ENCODE measurements at places on chromosomes 4 and X.

- no peak for DNase-seq
These were observed 6.0 kb downstream of the SMAD1 start for GRCh38 chr4:145487631-145488030.

DNA sequence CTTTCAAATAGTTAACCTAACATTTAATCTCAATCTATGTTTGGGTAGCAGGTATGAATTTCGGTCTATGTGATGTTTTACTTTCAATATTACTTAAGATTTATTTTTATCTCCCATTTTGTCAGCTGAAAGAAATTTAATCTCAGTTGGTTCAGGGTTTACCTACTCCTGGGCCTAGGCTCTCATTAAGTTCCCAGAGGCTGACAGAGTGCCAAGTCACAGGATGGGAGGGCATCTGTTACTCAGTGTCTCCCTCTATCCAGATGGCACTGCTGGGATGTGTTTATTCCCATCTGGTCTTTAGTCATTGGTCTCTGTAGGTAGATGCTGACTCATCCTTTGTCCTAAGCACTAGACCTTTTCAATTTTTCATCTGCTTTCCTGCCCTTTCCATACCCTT lies 129.4 kb upstream of the ARSJ start:
- DNase-seq, result no peak

DNA sequence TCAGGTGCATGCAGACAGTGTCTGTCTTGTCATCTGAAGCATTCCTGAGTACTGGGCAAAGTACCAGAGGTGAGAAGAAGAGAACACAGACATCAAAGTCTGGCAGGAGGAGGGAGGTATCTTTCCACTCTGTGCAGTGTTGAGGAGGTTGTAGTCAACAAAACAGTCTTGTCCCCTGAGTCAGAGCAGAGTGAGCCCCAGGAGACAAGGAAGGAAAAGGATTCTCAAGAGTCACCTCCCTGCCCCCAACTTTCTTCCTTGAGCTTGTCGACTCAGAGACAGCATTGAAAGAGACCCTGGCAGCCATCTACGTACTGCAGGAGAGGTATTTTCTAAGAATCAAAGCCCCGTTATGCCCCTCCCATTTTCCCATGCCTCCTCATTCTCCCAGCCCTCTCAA lies 4.4 kb upstream of the SRPX start:
- DNase-seq, result no peak

GRCh38 chr4:41483771-41484170 lies 54.2 kb upstream of the LIMCH1 start:
- no peak for DNase-seq

GRCh38 chrX:129235903-129236302 lies 287.4 kb downstream of the SMARCA1 start:
- no peak for DNase-seq

DNA sequence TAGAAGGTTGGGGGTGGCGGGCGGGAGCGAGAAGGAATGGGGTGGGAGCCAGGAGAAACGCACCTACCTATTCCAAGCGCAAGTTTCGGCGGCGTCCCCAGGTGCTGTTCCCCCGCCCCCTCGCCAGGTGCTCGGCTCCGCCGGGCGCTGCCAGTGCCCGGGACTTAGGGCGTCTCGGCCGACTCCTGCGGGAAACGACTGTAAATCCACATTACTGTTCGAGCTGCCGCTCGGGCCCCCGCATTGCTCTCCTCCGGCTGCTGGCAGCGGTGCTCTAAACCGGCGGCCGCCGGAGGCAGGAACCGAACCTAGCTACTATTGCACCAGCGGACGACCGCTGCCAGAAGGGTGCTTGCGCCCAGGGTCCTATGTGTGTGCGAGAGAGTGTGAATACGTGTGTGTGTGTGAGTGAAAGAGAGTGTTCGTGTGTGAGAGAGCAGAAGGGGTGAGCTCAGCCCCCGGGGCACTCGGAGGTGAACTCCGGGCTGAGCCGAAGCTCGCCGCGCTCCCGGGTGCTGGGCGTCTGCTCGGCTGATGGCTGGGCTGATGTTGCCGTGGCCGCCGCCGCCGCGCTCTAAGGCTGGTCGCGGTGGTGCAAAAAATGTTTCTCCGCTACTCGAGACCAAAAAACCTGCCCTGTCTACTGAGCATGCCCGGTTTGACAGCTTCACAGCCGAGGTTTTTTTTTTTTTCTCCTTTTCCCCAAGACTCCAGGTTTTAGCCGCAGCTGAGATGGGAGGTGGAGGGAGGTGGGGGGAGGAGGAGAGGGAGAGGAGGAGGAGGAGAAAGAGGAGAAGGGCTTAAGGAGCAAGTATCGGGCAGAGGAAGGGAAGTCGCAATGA lies 115.7 kb upstream of the TEX13C start:
- peak; percentile 38 for DNase-seq

DNA sequence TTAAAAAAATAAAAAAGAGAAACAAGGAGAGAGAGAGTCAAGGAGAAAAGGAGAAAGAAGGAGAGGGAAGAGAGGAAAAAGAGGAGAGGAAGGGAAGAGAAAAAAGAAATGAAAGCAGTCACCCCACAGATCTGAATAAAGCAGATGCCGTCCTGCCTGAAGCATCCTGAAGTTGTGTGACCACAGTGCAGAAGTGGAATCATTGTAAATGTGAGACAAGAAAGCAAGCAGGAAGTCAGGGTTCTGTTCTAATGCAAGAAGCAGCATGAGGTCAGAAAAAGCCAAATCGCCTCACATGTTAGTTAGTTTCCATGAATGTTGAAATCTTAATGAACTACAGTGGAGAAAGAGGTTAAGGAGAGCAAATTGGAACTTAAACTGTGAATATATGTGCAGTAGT lies 692.5 kb downstream of the CENPC start:
- DNase-seq, result no peak

DNA sequence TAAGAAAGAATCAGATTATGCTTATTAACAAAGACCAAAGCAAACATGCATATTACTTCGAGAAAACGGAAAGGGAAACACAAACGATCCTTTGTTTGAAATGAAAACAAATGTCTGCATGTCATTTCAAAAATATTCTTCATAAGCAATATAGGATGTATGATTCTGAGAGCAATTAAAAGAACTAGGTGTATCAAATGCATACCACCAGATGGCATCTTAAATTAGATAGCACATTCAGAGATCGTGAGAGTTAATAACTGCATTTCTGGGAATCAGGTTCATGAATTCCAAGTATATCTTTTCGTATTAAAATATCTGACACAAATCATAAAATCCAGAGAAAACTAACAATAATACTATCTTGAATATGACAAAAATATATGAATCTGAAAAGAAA lies 159.5 kb downstream of the PPP3CA start:
- DNase-seq, result no peak

- DNase-seq, result peak; percentile 31
These were observed 551 bp downstream of the NPNT start for GRCh38 chr4:105895583-105896460.

DNA sequence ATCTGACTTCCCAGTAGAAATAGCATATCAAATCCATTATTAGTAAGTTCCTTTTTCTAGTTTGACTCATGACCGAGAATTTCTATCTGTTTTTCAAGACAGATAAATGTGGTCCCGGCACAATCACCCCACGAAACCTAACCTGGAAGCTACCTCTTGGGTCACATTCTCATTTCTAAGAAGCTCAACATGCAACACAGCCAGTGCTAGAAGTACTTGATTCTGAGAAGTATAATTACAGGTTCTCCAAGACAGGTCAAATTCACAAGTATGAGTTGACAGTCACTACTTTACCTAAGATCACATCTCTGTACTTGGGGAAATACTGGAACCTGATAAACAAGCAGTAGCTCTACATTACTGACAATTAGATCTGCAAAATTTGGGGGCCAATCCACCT lies 54.0 kb upstream of the PLAC1 start:
- DNase-seq, result no peak

DNA sequence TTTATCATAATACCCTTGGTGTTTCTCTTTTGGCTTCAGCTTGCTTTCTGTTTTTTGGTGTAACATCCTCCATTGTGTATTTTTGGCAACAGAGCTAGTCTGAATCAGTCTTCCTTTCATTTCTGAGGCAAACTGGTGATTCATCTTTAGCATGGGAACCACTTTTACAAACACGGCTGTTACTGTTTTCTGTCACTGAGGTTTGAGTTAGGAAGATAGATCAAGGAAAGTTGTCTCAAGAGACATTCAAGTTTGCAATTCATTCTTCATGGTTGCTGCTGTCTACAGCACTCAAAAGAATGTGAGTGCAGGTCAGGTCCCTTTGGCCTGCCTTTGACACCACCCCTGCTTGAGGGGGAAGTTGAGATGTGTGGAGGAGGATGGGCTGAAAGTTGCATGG lies 36.3 kb downstream of the IL21 start:
- peak; percentile 51 for DNase-seq

- DNase-seq, result no peak
These were observed 1.4 kb upstream of the KLF3 start for GRCh38 chr4:38662522-38663089.

DNA sequence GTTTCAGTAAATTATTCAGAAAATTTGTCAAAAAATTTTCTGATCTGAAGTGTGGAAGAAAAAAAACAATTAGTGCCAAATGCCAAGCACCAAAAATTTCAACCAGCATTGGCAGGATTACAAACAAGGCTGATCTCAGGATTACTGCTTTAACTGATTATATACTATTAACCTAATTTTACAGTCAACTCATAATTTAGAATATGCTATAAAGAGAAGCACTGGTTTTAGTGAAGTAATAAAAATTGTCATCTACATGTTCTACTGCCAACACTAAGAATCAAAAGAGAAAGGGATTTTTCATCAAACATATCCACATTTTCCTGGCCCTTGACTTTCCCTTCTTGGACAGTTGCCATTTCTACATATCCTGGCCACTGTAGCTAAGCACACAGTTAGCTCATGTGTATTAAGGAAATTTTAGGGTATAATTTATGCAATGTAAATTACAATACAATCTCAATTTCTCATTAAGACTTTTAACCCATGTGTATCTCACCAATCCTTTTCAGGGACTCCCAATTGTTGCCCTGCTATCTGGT lies 33.8 kb downstream of the THOC2 start:
- no peak for DNase-seq

GRCh38 chrX:15749642-15750610 lies 11.9 kb downstream of the CA5B start:
- DNase-seq, result no peak

DNA sequence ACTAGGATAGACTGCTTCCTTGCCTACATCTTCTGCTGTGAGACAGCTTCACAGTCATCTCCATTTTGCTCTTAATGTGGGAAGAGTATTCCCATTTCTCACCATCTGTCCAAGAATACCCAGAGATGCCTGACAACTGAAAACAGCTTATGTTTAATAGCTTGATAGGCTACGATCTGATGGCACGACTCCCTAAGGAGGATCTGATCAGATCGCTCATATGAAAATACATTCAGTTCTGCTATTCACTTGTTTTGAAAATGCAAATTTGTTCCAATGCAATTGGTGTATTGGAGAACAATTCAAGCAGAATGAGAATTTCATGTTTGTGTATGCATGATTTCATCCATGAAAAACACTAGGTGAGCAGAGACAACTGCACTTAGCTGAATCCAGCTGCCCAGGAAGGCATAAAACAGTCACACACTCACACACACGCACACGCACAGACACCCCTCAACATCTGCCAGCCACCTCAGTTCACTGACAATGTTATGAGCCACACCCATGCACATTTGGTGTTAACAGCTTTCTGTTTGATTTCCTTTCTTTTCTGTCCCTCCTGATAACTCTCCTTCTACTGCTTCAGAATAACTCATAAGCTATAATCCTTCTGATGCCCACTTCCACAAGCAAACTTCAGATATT lies 29.6 kb downstream of the TRIML1 start:
- DNase-seq, result no peak

DNA sequence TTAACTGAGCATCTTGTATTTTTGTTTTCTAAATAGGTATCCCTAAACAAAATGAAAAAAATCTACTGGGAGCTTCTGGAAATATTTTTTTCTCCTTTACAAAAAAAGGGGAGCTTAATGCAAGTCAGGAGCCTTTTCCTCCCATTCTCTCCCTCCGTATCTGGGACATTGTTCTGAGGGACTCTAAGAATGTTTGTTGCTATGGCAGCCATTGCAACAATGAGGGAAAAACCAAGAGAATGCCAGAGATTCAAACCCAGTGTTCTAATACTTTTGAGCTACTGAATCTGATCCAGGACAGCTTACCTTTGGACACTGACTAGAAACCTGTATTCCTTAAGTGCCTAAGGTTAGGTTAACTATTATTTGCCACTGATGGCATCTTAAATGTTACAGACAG lies 485.7 kb upstream of the HS3ST1 start:
- no peak for DNase-seq

DNA sequence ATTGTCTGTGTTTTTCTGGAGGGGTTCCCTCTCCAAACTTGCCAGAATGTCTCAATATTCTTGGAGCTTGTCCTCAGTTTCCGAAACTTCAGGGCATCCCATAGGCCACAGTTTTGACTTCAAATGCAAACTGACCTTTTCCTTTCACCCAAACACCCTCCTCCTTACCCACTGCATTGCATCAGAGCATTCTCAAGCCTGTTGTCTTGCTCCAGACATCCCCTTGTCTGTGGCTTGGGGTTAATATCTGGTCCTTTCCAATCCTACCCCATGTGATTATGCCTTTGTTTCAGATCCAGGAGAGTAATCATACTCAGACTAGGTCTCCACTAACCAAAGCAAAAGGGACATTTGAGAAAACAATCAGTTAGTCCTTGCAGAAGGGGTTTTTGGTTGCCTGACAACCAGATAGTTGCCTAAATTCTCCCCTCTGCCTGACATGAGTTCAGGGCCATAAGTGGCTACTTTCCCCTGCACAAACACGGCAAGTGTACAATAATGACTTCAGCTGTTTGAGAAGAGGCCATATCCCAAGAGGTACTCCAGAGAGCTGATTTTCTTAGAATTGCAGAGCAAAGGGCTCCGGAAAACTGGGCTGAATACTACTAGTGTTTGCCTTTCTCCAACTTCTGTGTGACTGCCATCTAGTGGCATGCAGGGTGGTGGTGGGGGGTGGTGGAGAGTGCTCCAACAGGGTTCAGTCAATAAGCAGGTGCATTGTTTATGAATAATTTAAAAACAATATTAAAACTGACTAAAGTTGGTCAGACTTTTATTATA lies 130.2 kb downstream of the CHRDL1 start:
- peak; percentile 35 for DNase-seq

- DNase-seq, result no peak
These were observed 25.4 kb downstream of the FGFBP1 start for GRCh38 chr4:15912961-15913630.

DNA sequence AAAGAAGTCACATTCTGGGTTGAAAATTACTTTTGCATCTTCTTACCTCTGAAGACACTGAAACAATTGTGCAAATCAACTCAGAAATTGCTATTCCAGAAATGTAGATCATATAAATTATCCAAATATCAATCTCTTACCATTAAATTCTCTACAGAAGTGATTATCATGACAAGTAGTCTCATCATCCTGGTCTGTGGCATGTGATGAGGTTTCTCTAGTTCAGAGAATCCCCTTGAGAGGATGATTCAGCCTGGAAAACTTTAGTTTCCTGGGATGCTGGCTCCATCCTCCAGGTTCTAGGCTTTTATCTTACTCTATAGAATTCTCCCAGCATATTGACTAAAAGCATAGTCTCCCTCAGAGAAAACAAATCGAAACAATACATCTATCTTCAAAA lies 76.2 kb upstream of the S100G start:
- no peak for DNase-seq

DNA sequence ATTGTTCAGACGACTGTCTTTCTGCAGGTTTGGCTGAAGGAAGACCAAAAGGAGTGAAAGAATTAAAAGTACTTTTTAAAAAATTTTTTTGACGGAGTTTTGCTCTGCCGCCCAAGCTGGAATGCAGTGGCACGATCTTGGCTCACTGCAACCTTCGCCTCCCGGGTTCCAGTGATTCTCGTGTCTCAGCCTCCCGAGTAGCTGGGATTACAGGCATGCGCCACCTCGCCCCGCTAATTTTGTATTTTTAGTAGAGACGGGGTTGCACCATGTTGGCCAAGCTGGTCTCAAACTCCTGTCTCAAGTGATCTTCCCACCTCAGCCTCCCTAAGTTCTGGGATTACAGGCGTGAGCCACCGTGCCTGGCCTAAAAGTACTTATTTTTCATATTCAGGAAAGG lies 86.3 kb downstream of the ITIH6 start:
- DNase-seq, result no peak

All from activated T-cell treated with anti-CD3 and anti-CD28 coated beads, Interleukin-2, amount 50 U/mL, for 24 hours (primary cell).